Stimulated activated CD4-positive, alpha-beta T cell treated with anti-CD3 and anti-CD28 coated beads, Interleukin-2, amount 100 ng/mL, for 24 hours (primary cell): ENCODE measurements at places on chromosomes 4 and X.

- no peak for DNase-seq
Measured at GRCh38 chrX:120791013-120791643, 84.5 kb downstream of the CT47B1 start.

DNA sequence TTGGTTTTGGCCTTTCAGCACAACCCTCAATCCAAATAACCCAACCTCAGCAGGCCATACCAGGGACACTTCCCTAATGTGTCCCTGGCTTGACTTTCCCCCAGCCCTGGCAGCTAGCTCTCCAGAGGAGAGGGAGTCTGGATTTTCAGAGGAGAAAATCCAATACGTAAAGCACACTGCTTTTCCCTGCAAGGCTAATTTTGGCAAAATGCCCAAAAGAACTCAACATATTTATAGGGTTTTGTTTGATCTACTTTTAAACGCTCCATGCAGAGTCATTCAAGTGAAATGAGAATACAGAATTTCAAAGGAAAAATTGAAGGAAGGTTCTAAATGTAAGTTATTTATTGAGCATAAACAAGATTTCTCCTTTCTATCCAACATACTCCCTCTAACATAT, 167.2 kb downstream of the SH3KBP1 start:
- DNase-seq = no peak

DNA sequence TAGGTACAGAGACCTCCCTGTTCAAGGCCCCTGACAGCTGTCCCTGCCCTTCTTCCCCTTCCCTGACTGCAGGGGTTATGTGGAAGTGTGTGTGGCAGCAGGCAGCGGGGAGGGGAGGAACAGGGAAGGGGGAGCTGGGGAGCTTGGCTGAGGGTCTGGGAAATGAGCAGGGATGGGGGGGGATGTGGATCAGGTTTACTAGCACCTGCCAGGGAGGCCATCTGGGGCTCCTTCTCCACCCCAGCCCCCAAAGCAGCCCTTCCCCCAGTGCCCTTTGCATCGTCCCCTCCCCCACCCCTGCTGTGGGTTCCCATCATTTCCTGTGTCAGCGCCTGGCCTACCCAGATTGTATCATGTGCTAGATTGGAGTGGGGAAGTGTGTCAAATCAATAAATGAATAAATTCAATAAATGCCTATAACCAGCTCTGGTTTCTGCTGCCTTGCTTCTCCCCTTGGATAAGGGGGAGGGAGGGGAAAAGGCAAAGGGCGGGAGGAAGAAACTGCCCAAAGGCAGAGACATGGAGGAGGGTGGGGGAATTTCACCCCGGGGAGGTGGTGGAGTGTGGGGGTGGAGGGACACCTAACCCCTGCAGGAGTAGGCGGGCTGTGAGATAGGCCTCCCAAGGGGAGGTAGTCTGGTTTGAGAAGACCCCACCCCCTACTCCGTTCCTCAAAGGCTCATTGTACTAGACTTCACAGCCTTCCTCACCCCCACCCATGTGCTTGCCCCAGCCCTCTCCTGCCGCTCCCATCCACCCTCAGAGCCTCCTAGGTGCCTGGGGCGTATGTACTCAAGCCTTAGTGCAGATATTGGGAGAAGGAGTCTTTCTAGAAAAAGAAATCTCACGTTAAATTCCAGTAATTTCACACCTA, 3.2 kb downstream of the CXorf65 start:
- peak; percentile 56 for DNase-seq

DNA sequence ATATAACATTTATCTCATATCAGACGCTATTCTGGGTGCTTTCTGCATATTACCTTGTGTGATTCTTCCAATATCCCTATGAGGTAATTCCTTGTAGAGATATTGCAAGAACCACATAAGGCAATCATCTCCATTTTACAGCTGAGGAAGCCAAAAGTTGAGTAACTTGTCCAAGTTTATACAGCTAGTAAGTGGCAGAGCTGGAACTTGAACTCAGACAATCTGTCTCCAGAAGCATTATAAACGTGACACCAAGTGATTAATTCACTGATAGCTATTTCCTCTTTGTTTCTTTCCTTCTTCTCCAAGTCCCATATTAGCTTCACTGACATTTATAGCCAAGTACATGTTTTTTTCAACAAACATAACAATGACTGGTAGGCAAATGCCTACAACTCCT, 7.3 kb downstream of the EMCN start:
- DNase-seq = no peak

- peak; percentile 84 for DNase-seq
Measured at GRCh38 chr4:663438-664428, 10.3 kb downstream of the ATP5ME start.
